ENCODE measurements at places on chromosomes 16 and 17.

- DNase-seq = no peak
Observed at GRCh38 chr17:64230791-64231408, 32.2 kb downstream of the TEX2 start.

- DNase-seq = no peak
Observed at GRCh38 chr17:63609816-63610573, 9.3 kb downstream of the TACO1 start.

- no peak for DNase-seq
Observed at GRCh38 chr17:82561429-82562035, 42.0 kb downstream of the FOXK2 start.

DNA sequence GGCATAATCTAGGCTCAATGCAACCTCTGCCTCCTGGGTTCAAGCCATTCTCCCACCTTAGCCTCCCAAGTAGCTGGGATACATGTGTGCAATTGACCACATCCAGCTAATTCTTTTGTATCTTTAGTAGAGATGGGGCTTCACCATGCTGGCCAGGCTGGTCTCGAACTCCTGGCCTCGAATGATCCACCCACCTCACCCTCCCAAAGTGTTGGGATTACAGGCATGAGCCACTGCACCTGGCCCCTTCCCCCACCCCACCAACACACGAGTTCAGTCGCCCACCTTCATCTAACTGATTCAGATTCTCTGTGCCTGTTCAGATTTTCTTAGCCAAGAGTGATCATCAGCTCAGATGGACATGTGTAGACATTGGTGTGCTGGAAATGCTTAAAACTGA lies 25.0 kb upstream of the METTL9 start:
- no peak for DNase-seq

GRCh38 chr16:62342216-62342615 lies 306.0 kb upstream of the CDH8 start:
- no peak for DNase-seq

- no peak for DNase-seq
Observed at GRCh38 chr17:31564883-31565301, 173.4 kb downstream of the RAB11FIP4 start.

GRCh38 chr16:56108724-56109123 lies 82.6 kb upstream of the GNAO1 start:
- DNase-seq = no peak

GRCh38 chr16:54706406-54706805 lies 224.3 kb upstream of the IRX5 start:
- DNase-seq = no peak

DNA sequence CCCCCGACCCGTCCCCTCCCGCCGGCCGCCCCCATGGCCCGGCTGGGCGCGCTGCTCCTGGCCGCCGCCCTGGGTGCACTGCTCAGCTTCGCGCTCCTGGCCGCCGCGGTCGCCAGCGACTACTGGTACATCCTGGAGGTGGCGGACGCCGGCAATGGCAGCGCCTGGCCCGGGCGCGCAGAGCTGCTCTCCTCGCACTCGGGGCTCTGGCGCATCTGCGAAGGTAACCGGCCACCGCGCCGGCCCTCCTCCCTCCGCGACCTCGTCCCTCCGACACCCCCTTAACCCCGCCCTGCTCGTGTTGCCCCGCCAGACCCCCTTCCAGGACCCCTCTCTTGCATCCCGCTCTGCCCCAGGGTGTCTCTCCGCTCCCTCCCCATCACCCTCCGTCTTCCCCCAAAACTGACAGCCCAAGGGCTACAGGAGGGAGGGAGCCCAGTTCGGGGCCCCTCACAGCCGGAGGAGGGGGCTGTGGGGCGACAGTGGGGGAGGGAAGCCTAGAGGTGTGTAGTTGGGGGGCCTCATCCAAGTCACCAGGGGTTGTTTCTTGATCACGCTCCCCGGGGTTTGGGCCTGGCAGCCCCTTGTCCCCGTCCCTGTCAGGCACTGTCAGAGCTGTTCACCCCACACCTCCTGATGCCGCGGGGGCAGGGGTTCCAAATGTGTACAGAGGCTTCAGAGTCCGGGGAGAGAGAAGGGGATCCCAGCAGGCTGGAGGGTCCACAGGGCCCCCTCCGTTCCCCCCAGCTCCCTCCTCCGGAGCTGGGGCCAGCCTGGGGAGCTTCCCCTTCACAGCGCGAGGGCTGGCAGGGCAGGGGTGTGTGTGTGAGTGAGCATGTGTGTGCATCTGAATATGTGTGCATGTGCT lies 794 bp downstream of the TMEM235 start:
- DNase-seq = peak; percentile 52

- peak; percentile 40 for DNase-seq
Observed at GRCh38 chr17:53749178-53749577, 73.5 kb upstream of the KIF2B start.

- DNase-seq = peak; percentile 86
Observed at GRCh38 chr17:59490216-59490615, 75.2 kb upstream of the DHX40 start.

GRCh38 chr17:75895370-75896155 lies 1.2 kb downstream of the TRIM65 start:
- DNase-seq = peak; percentile 28

GRCh38 chr16:85077039-85077438 lies 35.2 kb downstream of the CIBAR2 start:
- DNase-seq = no peak

DNA sequence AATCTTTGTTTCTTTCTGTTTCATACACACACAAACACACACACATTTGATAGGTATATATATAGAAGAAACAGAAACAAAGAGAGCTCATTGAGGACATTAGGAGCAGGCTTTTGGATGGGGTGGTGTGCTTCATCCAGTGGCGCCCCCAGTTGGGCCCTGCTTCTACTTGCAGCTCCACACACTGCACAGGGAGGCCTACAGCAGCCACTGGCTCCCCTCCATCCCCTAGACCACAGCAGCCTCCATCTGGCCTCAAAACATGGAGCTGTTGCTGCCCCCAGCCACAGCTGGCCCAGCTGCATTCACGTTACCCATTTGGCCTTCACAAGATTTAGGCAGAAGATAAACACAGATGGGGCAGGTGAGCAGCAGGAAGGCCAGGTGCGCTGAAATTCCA lies 33.1 kb upstream of the NF1 start:
- DNase-seq = no peak

DNA sequence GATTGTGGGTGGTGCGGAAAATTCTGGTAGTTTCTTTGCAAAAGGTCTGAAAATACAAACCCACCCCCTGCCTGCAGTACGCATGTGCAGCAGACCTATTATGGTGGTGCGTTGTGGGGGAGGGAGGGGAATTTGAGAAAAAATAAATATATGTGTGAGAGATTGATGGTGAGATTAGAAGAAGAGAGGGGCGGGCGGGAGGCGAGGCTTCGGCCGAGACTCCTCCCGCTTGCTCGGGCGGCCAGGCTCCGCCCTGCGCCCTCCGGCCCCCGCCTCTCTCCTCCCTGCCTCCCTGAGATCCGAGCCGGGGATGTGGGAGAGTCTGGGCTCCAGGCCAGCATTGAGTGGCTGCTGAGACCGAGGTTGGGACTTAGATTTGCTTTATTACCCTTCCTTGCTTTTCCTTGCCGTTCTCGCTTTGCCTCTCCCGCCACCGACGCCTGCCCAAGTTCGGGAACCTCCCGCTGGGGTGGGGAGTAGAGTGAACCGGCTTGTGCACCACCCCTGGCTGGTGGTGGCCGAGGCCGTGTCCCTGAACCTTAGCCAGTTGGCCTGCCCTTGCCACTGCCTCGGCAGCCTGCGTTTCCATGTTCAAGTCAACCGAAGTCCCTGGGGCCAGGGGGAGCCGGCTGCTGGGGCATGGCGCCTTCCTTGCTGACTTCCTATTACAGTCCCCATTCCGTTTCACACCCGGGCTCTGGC lies 956 bp upstream of the CHD3 start:
- DNase-seq = peak; percentile 93

- no peak for DNase-seq
Observed at GRCh38 chr17:1025733-1026598, 29.0 kb downstream of the TIMM22 start.

- no peak for DNase-seq
Observed at GRCh38 chr17:81517339-81518112, 4.9 kb upstream of the ACTG1 start.

DNA sequence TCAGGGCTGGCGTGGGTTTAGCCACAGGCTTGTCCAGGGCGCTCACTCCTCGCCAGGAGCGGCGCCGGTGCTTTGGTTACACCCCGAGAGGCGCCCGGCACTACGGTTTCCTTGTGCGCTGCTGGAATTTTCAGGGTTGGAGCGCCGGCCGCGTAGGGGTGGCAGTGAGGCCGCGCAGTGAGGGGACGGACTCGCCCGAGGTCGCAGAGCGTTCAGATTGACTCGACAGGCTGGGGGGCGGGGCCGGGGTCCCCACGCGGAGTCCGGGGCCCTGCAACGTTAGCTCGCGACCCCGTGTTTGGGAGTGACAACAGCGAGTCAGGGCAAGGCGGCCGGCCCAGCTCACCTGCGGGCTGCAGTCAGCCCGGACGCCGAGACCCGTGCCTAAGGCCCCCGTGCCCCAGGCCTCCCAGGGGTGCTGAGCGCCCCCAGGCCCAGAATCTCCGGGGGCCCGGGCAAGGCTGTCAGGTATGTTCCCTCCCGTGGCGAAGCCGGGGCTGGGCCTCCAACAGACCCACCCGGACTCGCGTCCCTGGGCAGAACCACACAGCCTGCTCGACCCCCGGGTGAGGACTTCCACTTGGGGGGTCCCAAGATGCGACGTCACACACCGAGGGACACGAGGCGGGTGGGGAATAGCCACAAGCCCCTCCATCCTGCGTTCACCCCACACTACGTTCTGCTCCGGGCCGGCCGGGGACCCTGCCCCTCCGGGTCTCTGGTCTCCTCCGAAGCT lies 1.3 kb upstream of the ACTG1 start:
- DNase-seq = peak; percentile 87

DNA sequence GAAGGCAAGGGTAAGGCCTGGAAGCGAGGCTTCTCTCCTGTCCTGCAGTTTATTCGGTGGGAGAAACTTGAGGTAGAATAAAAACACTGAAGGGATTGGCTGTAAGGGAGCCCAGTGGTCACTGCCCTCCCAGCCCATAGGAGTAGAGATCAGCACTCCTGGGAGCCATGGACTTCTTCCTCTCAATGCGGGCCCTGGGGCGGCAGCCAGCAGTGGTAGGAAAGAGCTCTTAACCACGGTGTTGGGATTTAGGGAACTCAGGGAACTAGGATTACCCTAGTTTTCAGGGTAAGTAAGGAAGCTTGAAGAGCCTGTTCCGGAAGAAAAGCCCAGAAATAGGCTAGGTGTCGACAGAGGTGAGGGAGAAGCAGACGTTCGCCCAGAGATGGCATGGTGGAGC lies 23.8 kb upstream of the NAGLU start:
- DNase-seq = no peak

GRCh38 chr17:36004594-36005108 lies 3.3 kb upstream of the CCL15 start:
- no peak for DNase-seq

DNA sequence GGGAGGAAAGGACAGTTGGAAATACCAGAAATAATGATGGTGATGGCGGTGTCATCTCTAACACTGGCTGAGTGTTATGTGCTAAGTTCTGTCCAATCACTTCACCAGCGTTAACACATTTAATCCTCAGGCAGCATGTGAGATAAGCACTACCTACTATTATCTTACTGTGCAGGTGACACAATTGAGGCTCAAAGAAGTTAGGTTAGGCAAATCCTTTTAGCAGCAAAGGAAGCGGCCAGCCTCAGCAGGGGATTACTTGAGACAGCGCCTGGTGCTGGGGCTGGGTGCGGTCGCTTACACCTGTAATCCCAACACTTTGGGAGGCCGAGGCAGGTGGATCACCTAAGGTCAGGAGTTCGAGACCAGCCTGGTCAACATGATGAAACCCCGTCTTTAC lies 18.7 kb upstream of the DHX8 start:
- no peak for DNase-seq

GRCh38 chr17:41792845-41793783 lies 6.6 kb upstream of the JUP start:
- DNase-seq = peak; percentile 95

DNA sequence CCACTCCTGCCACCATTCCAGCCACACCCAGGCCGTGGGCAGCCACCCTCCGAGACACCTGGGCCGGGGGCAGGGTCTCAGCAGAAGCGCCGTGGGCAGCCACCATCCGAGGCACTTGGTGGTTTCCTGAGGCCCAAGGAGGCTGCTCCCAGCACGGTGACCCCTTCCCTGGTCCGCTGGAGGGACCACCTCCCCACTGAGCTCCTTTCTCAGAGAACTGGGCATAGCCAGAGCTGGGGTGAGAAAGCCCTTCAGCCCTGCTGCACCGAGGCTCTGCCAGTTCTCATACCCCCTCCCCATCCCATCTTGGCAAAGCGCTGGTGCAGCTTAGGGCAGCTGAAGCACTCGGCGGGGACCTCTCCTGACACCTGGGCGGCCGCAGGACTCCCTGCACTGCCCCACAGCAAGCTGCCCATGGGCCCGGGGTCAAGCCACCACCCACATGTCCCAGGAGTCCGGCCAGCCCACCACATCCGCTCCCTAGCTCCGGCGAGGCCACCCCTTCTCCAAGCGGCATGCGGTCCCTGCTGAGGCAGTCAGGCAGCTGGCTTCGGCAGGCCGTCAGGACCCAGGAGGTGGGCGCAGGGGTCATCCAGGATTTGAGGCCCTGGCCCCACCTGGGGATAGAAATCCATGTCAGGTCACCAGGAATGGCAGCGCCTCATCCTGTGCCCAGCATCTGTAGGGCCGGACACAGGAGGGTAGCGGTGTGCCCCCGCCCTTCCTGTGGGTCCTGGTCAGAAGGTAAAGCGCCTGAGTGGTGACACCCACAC lies 1.3 kb upstream of the CYBA start:
- DNase-seq = no peak

DNA sequence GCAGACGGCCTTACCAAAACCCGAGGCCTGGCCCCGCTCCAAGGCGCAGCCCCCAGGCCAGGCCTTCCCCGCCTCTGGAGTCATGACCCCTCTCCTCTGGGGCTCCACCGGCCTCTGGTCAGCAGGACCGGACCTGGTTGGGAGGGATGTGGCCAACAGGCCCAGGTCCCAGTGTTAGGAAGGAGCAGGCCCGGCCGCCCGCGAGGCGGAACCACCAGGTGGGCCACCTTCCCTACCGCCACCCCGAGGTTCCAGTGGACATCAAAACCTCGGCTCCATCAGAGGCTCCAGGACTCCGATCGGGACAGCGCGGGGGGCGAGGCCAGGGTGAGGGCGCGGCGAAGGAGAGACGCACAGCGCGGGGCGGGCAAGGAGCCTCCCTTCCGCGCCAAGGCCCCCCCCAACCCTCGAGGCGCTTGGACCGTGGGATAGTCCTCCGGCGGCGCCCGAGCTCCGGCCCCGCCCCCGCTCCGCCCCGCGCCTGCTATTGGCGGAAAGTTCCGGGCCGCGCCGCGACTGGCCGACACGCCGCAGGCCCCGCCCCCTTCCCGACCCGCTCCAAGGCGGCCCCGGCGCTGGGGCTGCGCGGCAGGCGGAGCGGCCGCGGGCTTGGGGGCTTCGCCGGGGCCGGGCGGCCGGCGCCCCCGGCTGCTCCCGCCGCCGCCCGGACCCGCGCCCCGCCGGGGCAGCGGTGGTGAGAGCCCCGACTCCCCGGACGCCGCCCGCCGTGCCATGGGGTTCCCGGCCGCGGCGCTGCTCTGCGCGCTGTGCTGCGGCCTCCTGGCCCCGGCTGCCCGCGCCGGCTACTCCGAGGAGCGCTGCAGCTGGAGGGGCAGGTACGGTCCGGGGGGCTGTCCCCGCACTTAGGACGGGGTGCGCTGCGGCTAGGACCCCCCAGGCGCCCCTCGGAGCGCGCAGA lies at the start of gene METRN:
METRN (plus strand) TSS at position 561 of the 919 bp plus-strand sequence; CDS start at position 733, 172 bp downstream.
- peak; percentile 96 for DNase-seq
